Tongue (tissue), 3 donors: ENCODE measurements at places on chromosomes 1 and 21. TPM values are rescaled to one million over a fixed set of nuclear protein-coding genes. Genes with fewer than 3 reads are reported as not detected.

NUP210L gene
- total RNA-seq, result 0.21 TPM

PLA2G2F gene
- total RNA-seq, result not detected

RNF223 gene
- total RNA-seq, result 0.62 TPM

CLCA4 gene
- 1.7 TPM for total RNA-seq

IL19 gene
- total RNA-seq, result not detected

C1QA gene
- total RNA-seq, result 15.8 TPM

CAMK2N1 gene
- 2.2 TPM for total RNA-seq

ENTREP3 gene
- total RNA-seq, result 6.9 TPM

KRTAP12-2 gene
- total RNA-seq, result not detected

PADI3 gene
- total RNA-seq, result 1.1 TPM

GBP4 gene
- total RNA-seq, result 4.1 TPM

RIT1 gene
- total RNA-seq, result 32.6 TPM
